ENCODE measurements at places on chromosomes 4 and X. TPM values are rescaled to one million over a fixed set of nuclear protein-coding genes. Genes with fewer than 3 reads are reported as not detected.

Gene COL25A1
- total RNA-seq = 6.5 TPM

Gene MAGEC1
- not detected for total RNA-seq

Gene SRPX
- 47.5 TPM for total RNA-seq

Gene SERTM2
- not detected for total RNA-seq

DNA sequence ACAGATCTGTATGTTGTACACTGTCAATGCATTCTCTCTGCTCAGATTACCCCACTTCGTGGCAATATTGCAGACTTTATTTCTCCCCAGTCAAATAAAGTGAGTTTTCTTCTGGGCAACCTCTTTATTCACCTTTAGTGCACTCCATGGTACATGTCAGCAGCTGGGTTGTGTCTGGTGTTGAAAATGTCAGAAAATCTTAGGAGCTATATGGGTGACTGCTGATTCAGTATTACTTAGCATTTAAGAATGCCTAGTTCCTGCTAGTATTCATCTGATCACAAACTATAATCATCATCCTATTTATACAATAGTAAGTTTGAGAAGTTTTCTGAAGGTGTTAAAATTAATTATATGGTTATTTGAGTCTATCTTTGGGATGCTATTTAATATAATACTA, 112.5 kb downstream of the CFAP299 start:
- DNase-seq = no peak
- no peaks in the 10 kb centered on the region for H3K36me3 ChIP-seq
- H3K4me3 ChIP-seq = no peak overlapping the region
- no peak overlapping the region for H3K27ac ChIP-seq
- H3K4me1 ChIP-seq = no peaks in the 10 kb centered on the region

DNA sequence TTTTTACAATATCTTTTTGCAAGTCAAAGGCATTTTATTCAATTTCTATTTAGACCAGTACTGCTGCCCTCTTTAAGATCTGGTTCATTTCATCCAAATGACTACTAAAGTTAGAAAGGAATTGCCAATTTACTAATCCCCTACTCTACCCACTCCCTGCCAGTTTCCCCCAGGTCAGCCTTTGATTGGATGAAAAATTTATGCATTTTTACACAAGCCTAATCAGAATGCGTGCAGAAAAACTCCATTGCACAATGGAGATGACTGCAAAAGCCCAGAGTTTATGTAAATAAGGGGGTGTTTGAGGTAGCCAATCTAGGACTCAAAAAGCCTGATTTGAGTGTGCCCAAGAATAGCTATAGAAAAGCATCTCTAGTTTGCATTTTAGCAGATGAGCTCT, 310.6 kb downstream of the PABPC4L start:
- no peaks in the 10 kb centered on the region for H3K36me3 ChIP-seq
- H3K4me3 ChIP-seq = no peak overlapping the region
- no peaks in the 10 kb centered on the region for H3K4me1 ChIP-seq
- H3K27ac ChIP-seq = no peak overlapping the region
- DNase-seq = no peak

DNA sequence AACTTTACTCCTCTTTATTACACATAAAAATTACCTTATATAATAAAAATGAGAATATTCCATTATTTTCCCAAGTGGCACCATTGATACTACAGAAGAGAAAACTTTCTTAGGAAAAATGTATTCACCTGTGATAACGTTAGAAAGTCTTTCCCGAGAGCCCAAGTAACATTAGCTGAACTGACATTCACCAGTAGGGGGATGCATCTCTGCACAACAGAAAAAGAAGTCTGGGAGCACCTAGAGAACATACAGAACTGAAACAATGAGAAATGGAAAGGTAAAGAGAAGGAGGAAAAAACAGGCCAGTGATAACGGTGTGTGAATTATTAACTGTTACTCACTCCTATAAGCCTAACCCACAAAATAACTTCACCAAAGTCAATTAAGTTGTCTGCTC, 423.3 kb downstream of the CENPC start:
- H3K4me3 ChIP-seq = no peak overlapping the region
- no peaks in the 10 kb centered on the region for H3K36me3 ChIP-seq
- no peaks in the 10 kb centered on the region for H3K4me1 ChIP-seq
- H3K27ac ChIP-seq = no peak overlapping the region
- H3K27me3 ChIP-seq = no peaks in the 10 kb centered on the region

DNA sequence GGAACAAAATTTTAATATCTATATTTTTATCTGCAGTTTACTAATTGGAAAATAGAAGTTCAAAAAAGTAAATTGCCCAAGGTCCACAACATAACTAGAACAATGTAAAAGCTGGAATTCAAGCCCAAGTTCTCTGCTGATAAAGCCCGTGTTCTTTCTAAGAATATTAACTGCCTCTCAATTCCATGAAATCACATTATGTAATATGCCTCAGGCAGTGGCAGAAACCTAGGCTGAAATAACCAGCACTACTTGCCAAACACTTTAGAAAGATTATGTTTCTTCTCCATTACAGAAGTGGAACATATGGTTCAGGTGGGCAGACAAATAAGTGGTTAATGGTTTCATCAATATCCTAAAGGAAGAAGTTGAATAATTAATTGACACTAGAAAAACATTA, 56.7 kb upstream of the ADGRL3 start:
- H3K36me3 ChIP-seq = no peaks in the 10 kb centered on the region
- H3K4me3 ChIP-seq = no peak overlapping the region
- no peak for DNase-seq
- H3K27me3 ChIP-seq = no peaks in the 10 kb centered on the region

- H3K4me3 ChIP-seq = no peak overlapping the region
- no peaks in the 10 kb centered on the region for H3K27me3 ChIP-seq
- peaks cover 3% of the 10 kb centered on the region for H3K4me1 ChIP-seq
- no peak overlapping the region for H3K27ac ChIP-seq
- no peaks in the 10 kb centered on the region for H3K36me3 ChIP-seq
Measured at GRCh38 chr4:8030121-8030781, 90.6 kb upstream of the AFAP1 start.

Measured in thyroid gland (tissue), 4 donors.